NK-92 treated with Interleukin-12 subunit alpha and Interleukin-12 subunit beta, amount 100 ng/mL, for 24 hours (cell line): ENCODE measurements at places on chromosomes 13 and 19.

GRCh38 chr13:76812206-76812897, 73.9 kb downstream of the KCTD12 start:
- no peak for DNase-seq

- no peak for DNase-seq
Observed at GRCh38 chr13:110890279-110891165, 24.3 kb downstream of the ANKRD10 start.

DNA sequence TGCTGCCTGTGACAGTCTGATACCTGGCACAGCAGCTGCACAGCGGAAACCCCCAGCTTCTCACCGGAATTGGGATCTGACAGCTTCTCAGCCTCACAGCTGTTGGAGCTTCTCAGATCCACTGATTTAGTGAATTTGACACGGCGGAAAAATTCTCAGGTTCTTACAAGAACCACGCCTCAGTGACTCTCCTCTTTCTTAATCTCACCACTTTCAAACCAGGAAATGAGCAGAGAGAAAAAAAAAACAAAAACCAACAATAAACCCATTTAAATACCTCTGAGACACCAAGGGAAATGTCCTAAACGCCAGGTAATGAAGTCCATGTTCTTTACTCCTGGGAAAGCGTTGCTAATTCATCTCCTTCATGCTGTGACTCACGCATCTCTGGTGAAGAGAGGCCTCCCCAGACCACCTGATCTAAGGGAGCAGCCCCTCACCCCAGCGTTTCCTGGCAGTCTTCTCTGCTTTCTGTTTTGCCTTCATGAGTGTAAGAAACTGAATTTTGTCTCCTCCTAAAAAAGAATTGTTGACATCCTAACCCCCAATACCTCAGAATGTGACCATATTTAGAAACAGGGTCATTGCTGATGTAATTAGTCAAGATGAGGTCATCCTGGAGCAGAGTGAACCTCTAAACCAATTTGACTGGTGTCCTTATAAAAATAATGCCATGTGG, 15.9 kb upstream of the IZUMO2 start:
- DNase-seq, result peak; percentile 12

- DNase-seq, result no peak
Observed at GRCh38 chr13:102771298-102772041, 2.1 kb downstream of the TEX30 start.

DNA sequence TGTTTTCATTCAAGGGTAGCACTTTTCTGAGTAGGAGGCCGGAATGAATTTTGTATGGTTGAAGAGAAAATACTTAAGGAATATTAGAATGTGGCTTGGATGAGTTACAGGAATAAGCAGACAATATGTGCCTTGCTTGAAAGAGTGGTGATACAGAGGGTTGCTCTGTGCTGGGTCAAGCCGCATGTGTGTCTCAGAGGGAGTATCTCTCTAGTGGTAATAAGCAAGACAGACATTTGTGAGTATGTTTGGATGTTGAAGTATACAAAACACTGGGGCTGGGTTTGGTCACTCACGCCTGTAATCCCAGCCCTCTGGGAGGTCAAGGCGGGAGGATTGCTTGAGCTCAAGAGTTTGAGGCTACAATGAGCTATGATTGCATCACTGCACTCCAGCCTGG, 103.9 kb downstream of the LMO7 start:
- no peak for DNase-seq

- DNase-seq, result no peak
Observed at GRCh38 chr13:19985219-19985556, 26.7 kb downstream of the ZMYM2 start.

DNA sequence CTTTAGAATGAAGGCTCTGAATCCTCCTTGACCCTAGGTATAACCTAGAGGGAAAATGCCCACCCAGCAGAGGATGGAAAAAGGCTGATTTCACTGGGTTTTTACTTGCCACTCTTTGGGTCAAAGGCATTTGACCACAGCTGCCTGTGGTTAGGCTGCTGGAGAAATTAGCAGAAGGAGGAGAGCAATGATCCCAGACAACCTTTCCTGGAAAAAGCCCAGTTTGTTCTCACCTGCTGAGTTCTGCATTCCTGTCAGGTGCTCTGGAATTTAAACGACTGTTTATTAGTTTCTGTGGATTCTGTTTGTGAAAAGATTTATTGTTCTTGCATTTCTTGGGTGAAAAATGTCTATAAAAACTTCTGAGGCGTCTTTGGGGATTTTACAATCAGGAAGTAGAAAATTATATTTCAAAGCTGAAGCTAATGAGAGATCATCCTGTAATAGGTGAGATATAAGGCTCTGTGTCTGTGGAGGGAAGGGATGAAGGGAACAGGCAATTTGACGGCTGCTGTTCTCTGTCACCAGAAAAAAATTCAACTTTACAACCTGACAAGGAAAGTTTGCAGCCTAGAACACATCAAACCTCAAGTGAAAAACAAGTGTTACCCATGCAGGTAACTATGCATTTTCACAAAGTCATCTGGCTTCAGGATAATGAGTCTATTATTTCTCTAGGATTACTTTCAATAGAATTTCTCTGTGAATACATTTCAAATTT, 519.7 kb downstream of the DIAPH3 start:
- no peak for DNase-seq

- DNase-seq, result no peak
Observed at GRCh38 chr19:43524922-43525835, 1.8 kb downstream of the ETHE1 start.

DNA sequence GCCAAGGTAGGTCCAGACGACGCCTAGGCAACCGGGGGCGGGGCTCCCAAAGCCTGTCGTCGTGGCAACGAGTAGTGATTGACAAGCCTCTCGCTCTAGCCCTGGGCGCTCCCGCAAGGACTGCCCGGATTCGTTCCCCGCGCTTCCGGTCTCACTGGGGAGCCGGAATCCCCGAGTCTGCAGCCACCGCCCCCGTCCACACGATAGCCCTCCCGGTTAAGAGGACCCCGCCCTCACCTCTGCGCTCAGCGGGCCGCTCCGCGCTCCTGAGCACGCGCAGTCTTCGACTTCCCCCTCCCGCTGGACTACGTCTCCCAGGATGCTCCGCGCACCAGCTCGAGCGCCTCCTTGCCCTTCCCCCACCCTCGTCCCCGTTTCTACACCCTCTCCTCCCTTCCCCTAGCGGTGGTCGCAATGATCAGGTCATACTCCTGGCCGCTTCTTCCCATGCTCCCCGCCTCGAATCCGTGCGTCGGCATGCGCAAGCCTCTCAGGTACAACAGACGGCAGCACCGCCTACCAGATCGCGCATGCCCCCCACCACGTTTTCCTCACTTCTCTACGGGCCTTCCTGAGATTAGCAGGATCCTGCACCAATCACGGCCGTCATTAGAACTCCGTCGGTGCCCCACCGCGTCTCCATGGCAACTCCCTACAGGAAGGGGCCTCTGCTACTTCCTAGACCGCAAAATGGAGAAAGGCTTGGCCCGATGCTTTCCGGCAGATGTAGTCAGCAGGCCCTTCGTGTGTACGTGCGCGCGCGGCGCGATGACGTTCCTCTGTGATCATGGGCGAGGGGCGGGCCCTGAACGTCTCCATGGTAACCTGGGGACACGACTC, at the start of gene MZF1:
Gene MZF1 (minus strand): TSS at position 518 of the 840 bp plus-strand sequence. CDS start 1,946 bp downstream, outside the sequence.
- no peak for DNase-seq

- no peak for DNase-seq
Observed at GRCh38 chr19:51337141-51337860, 4.6 kb downstream of the VSIG10L start.
